ENCODE measurements at places on chromosomes 1 and 21.

GRCh38 chr1:173758110-173758509 lies 43.3 kb downstream of the KLHL20 start:
- no peak for DNase-seq

- DNase-seq, result no peak
Observed at GRCh38 chr1:68777851-68778250, 281.0 kb upstream of the DEPDC1 start.

DNA sequence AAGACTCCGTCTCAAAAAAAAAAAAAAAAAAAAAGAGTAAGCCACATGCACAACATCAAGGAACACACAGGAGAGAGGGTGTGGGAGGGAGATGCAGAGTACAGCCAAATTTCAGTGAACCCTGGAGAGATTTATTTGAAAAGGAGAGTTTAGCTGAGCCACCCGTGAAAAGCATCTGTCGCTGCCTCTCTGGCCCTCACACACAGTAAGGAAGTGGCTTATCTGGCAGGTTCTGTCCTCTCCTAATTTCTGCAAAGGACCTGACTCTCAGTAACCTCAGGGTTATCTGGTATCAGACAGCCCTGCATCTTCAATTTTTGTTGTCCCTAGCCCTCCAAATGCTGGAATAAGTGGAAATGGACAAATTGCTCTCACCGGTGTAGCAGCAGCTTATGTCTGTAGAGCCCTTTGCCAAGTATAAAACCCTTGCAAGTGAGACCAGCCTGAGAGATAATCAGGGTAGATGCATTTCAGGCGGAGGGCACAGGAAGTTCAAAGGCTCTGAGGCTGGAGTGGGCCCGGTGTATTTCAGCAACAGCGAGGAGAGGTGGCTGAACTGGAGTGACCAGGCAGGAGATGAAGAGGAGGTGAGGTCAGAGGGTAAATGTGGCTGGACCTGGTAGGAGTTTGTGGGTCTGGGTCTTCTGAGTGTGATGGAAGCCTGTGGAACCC lies 16.7 kb upstream of the IL10RB start:
- no peak for DNase-seq

GRCh38 chr1:58497499-58497898 lies 49.0 kb downstream of the OMA1 start:
- no peak for DNase-seq

GRCh38 chr1:30652152-30652841 lies 71.1 kb downstream of the MATN1 start:
- DNase-seq, result no peak

DNA sequence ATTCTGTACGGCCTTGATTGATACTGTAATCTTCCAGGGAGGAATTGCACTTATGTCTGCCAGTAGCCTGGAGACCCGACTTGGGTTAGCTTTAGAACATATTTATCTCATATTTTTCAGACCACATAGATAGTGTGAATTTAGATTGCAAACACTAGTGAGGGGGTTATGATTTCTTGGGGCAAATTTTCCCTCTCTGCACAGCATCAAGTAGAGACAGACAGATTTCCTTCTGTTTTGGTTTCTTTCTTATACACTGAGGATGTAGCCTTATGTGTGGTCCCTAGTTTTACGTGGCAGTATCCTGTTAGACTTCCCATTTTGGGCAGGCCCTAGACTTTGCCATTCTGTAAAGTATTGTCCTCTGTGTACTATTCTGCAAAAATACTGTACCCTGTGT lies 29.0 kb downstream of the SOAT1 start:
- DNase-seq, result no peak

- DNase-seq, result no peak
Observed at GRCh38 chr1:26283871-26284596, 4.1 kb downstream of the SH3BGRL3 start.

- no peak for DNase-seq
Observed at GRCh38 chr1:53601031-53601745, 137.8 kb downstream of the GLIS1 start.

- DNase-seq, result peak; percentile 87
Observed at GRCh38 chr1:22704440-22705067, 6.1 kb upstream of the EPHB2 start.

Measured in fibroblast of skin of scalp (primary cell).